ENCODE measurements at places on chromosomes 6 and 20. TPM values are rescaled to one million over a fixed set of nuclear protein-coding genes. Genes with fewer than 3 reads are reported as not detected.

GRCh38 chr6:111427341-111428116, 55.5 kb downstream of the REV3L start:
- peak; percentile 68 for DNase-seq

DNA sequence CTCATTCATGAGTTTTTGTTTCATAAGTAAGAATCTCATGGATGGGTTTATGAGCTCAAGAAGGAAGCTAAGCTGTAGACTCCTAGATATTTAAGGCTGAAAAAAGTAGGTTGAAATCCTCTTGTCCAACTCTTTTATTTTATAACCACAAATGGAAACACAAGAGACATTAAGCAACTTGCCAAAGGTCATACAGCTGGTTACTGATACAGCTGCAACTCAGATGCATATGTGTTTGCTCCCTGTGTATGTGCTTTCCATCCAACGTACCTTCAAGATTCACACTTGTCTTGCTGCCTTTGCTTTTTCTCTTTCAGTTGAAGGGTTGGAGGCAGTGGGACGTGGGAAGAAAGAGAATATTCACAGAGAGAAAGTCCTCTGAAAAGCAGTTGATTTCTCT, 153.5 kb upstream of the STMND1 start:
- DNase-seq, result no peak

- DNase-seq, result no peak
Measured at GRCh38 chr6:35017411-35018181, 123.5 kb downstream of the TCP11 start.

- DNase-seq, result no peak
Measured at GRCh38 chr20:1173698-1174097, 11.1 kb downstream of the TMEM74B start.

DNA sequence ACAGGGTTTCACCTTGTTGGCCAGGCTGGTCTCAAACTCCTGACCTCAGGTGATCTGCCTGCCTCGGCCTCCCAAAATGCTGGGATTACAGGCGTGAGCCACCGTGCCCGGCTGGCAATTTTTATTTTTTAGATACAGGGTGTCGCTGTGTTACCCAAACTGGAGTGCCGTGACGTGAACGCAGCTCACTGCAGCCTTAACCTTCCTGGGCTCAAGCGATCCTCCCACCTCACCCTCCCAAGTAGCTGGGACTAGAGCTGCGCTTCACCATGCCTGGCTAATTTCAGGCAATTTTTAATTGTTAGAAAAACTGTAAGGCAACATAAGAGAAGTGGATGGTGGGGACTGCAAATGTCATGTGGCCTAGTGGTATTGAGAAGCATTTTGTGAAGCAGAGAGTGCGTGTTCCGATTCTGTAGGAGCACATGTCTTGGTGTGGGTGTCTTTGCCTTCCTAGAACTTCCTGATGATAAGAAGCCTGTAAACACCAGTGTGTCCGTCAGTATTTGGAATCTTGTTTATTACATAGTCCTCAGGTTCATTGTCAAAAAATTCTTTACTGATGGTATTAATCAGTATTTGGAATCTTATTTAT, 18.0 kb downstream of the JARID2 start:
- no peak for DNase-seq

DNA sequence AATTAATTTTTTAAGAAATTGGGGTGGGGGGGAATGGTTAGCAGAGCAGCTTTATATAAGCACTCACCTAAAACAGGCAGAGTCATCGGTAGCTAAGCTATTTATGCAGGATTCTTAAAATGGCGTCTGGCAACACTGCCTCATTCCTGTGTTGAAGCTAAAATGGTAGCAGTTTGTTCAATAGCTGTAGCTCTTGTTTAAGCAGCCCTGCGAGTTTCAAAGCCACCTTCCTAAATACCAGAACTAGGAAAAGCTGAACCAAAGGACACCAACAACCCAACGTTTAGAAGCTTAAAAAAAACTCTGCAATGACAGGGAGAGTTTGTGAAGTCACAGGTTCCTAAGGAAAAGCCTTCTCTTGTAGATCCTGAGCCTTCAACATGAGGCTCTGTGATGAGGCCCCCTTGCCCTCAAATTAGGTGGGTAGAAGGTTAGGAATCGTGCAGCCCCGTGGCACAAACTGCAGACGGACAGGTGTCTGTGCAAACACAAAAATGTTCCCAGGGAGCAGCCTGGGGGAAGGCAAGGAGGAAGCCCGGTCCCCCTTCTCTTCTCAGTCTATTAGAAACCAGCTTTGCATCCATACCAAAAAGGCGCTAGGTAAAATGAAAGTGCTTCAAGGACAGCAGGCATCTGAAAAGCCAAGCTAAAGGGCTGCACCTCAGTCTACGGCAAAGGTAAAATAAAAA, 4.7 kb downstream of the ZMYND8 start:
- DNase-seq, result peak; percentile 67

- no peak for DNase-seq
Measured at GRCh38 chr20:33154252-33154651, 13.7 kb upstream of the BPIFA2 start.

Gene RBM24
- total RNA-seq, result not detected
